ENCODE measurements at places on chromosomes 5 and 9.

DNA sequence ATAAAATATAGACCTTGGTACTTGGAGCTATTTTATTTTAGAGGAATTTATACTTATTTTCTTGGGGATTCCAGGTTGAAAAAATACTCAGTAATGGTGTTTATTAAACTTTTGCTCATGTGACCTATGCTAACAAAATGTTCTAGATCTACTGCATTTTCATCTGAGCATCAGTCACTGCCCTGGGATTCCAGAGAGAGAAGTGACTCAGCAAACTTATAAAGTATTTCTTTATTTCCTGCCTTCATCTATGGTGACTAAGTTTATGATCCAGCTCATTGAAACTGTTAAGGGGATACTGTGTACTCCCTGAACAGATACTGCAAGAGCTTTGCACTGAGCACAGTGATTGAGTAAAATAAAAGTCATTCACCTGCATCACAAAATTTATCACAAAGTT, 298.5 kb upstream of the CDH18 start:
- no peak for DNase-seq

DNA sequence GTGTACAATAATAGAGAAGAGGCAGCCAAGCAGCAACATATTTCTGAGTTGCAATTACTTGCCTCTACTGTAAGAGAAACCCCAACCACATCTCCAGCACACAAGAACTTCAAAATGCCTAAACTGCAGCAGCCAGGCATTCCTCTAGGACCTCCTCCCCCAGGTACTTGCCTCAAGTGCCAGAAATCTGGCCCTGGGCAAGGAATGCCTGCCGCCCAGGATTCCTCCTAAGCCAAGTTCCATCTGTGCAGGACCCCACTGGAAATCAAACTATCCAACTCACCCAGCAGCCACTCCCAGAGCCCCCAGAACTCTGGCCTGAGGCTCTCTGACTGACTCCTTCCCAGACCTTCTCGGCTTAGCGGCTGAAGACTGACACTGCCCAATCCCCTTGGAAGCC, 336.8 kb upstream of the RGMB start:
- DNase-seq = no peak

DNA sequence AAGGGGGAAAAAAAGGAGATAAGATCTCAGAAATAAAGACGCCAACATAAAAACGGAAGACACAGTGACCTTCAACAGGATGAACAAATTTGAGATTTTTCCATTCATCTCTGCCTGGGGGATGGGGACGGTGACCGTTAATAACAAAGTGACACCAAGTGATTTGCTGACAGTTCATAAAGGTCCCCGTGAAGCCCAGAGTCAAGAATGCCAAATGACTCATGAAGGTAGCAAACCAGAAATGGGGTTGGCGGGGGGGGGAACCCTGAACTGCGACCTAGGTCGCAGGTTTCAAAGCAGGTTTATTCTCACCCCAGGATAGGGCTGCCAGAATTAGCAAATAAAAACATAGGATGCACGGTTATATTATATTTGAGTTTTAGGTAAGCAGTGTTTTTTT, 21.1 kb upstream of the SHB start:
- DNase-seq = no peak

- peak; percentile 45 for DNase-seq
These were observed at the start of gene TGFBI for GRCh38 chr5:136028782-136029742. Gene TGFBI, plus strand, starts transcription at chr5:136028988. Its CDS starts 68 bp downstream, at chr5:136029056.

DNA sequence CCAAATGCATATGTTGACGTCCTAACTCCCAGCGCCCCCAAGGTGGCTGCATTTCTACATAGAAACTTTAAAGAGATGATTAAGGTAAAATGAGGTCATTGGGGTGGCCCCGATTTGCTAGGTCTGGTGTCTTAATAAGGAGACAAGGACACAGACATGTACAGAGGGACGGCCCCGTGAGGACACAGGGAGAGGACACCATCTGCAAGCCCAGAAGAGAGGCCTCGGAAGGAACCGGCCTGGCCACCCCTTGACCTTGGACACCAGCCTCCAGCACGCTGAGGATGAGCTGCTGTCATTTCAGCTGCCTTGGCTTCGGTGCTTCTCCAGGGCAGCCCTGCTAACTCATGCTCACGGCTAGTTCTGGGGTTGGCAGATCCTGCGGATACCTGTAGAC, 73.2 kb downstream of the MRPL36 start:
- DNase-seq = peak; percentile 6

DNA sequence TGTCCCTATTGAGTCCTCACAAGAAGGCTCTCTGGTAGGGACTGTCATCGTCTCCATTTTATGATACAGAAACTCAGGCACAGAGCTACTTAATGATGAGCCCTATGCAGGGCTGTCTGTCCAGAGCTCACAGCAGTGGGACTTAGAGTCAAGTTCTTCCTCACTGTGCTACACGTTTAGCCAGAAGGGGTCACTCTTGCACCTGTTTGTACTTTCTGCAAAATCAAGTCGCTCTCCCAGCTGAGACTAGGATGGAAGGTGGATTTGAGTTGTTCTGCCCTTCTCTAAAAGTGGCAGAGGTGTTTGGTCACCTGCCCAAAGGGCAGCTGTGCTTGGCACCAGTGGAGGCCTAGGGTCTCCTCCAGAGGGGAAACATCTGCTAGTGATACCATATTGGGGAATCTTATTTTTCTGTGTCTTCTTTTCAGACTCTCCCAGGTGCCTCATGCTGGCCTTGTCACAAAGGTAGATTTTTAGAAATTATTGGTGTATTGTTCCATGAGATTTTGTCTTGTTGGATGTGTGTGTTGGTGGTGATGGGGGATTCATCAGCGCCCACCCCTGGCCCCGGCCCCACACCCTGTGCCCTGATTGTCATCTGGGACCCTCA, 104.2 kb downstream of the PPARGC1B start:
- DNase-seq = peak; percentile 51

DNA sequence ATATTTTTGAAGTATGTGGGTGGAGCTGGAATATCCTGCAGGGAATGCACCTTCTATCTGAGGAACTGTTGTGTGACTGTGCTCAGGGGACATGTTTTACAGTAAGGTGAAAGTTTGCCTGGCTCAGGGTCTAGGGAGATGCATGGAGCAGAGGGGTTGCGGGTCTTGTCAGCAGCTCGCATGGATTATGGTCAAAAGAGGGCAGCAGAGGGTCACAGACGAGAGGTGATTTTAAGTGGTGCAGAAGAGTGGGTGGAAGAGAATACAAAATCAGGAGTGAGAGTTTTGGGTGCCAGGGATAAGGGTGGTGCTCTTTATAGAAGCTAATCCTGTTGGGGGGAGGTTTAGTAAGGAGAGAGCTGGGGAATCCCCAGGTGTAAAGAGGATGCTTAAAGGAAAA, 53.5 kb upstream of the GRIN3A start:
- DNase-seq = peak; percentile 55

DNA sequence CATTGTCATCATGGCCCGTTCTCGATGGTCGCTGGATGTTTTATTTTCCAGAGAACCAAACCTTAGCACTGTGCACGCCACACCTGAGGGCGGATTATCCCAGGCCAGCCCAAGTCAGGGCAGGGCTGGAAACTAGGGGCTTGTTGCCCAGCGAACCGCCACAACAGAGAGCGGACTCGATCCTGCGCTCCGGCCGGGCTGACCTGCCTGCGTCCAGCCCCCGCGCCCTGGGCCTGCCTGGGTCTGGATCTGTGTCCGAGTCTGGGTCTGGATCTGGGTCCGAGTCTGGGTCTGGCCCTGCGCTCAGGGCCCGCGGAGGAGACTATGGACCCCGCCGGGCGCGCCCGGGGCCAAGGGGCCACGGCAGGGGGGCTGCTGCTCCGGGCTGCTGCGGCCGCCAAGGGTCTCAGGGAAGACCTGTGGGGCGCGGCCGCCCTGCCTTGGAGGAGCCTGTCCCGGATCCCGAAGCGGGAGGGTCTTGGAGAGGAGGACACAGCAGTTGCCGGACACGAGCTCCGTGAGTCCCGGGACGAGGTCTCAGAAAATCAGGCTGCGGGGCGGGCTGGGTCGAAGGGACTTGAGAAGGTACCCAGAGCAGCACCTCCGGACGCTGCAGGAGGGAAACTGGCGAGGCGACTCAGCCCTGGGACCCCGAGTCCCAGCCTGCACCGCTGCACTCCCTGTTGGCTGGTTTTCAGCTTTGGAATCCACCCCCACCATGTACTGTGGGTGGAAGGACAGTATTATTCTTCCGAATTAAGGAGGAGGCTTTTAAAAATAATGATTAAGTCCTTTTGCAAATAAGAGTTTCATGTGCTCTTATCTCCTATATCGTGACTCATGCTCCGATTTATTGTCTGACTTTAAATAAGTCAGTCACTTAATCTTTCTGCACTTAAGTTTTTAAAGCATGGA, at the start of gene ANKDD1B:
Gene ANKDD1B, plus strand, starts transcription at position 143 of the 915 bp plus-strand sequence. Its CDS starts 182 bp downstream, at position 325.
- peak; percentile 30 for DNase-seq

DNA sequence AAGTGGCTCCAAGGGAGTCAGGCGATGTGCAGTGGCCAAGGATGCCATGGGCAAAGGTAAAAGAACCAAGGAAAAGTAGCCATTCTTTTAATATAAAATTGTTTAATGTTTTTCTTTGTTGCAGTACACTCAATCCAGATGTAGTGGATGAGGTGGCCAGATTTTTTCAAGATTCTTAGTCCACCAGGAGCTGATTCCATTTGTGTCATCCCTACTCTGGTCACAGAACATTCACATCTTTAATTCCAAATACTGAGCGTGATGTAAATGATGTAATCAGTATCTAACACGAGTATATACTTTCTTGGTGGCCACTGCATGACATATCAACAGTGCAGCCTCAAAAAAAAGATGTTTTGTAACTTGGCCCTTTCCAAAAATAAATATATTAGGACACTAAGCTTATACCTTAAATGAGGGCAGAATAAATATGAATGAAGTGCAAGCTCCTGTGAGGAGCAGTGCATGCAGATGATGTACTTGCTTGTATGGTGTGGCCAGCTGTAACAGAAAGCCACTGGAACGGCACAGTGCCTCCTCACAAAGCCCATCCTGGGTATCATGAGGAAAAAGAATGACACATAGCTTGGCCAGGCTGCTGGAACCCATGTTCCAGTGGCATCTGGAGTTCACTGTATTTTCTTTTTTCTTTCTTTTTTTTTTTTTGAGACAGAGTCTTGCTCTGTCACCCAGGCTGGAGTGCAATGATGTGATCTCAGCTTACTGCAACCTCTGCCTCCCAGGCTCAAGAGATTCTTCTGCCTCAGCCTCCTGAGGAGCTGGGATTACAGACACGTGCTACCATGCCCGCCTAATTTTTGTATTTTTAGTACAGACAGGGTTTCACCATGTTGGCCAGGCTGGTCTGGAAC, 6.5 kb upstream of the SPATA24 start:
- no peak for DNase-seq

DNA sequence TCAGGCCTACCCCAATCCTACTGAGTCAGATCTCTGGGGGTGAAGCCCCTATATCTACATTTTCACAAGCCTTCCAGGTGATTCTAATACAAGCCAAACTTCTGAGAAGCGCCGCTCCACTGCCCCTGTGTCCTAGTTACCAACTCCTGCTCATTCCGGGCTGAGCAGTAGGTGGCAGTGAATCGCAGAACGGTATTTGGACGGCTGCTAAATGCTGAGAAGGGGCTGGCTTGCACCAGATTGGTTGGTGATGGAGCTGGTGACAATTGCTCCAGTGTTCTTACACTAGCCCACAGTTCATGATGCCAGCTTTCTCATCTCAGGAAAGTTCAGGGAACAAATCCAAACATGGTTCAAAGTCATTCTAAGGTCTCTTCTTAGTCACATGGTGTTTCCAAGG, 31.1 kb upstream of the FGF1 start:
- peak; percentile 14 for DNase-seq

DNA sequence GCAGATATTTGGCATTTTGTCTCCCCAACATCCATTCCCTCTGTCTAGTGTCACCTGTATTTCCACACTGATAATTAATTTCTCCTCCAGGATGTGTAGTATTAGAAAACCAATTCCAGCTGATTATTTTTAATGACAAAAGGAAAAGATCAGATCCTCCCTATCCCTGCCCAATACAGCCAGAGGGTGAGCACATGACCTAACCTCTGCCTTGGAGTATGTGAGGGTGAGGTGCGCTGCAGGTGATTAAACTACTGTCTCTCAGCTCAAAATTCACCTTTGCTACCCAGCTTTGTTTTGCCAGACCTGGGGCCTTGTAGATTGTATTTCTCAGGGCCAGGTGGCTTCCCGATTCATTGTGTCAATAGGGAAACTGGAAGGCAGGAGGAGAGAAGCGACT, 402.1 kb downstream of the PRELID2 start:
- DNase-seq = no peak

DNA sequence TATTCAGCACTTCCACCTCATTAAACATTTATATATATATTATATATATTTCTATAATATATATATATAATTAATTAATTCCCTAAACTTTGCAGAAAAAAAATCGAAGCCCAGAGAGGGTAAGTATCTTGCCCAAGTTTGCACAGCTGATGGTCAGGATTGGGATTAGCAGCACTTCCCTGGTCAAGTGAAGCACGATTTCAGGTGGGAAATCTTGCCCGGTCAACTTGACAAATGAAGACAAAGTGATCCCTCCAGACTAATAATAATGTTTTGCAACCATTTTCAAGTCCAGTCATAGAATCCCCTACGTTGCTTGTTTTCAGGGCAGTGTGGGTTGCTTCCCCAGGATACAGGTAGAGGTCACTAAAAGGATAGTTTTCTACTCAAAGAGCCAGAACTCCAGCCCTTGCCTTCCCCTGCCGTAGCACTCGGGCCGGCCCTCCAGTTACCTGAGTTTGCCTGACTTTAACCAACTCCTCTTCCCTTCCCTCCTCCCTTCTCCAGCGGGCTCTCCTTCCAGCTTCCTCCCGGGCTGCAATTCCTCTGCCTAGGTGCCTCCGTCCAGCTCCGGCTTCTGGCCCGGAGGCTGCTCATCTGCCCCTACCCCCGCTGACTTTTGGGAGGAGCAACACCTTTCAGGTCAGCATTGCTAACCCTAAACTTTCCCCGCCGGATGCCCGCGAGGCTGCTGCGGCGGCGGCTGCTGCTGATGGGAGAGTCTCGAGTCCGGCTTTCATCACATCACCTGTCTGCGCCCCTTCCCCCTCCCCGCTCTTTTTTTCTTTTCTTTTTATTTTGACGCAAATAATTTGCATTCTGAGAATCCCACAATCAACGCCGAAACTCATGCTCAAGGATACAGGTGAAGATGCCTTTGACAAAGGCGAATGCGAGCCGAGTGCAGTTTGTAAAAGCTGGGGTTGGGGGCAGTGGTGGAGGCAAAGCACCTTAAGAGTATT, 930 bp downstream of the PRLR start:
- DNase-seq = peak; percentile 49

DNA sequence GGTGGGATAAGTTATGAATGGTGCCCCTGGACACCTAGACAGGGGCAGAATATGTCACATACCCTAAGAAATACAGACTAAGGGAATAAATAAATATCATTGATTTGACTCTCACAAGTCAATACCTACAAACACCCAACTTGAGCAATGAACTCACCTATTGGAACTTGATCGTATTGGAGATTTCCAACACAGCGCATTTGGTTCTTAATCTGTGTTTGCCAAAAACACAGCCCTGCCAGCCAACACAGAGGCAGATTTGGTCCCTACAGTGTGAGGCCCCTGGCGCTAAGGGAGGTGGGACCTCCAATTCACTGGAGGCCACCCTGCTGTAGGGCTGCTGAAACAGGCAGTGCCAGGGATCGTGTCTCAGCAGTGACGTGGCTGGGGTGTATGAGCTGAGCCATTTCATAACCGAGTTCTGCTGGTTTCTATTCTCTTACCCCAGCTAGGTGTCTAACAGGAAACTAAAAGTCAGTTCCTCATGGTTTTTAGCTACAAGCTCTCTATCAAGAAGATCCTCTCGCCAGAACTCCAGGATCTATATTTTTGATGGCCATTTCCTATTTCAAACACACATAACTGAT, 84.5 kb downstream of the SLC1A1 start:
- no peak for DNase-seq
